Brain pericyte (primary cell): ENCODE measurements at places on chromosomes 2 and 18.

GRCh38 chr2:105760639-105761337 is 16.1 kb downstream of the NCK2 start:
- no peak for DNase-seq

DNA sequence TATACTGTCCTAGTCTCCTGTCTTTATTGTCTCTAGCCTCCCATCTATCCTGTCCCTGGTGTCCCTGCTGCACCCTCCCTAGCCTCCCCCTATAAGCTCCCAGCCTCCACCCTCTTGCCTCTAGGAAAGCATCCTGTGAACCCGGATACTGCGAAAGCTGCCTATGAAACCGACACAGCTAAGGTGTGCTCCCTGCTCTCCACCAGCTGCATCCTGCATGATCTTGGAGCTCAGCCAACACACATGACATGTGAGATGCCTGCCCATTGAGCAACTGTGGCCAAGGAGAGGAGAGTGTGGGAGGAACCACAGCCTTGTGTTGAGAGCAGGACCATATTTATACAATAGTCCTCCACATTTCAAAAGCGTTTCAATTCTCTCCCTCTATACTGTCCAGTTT is 187.1 kb downstream of the ZBTB7C start:
- DNase-seq = no peak

- no peak for DNase-seq
Measured at GRCh38 chr2:137250401-137250800, 485.1 kb downstream of the THSD7B start.

DNA sequence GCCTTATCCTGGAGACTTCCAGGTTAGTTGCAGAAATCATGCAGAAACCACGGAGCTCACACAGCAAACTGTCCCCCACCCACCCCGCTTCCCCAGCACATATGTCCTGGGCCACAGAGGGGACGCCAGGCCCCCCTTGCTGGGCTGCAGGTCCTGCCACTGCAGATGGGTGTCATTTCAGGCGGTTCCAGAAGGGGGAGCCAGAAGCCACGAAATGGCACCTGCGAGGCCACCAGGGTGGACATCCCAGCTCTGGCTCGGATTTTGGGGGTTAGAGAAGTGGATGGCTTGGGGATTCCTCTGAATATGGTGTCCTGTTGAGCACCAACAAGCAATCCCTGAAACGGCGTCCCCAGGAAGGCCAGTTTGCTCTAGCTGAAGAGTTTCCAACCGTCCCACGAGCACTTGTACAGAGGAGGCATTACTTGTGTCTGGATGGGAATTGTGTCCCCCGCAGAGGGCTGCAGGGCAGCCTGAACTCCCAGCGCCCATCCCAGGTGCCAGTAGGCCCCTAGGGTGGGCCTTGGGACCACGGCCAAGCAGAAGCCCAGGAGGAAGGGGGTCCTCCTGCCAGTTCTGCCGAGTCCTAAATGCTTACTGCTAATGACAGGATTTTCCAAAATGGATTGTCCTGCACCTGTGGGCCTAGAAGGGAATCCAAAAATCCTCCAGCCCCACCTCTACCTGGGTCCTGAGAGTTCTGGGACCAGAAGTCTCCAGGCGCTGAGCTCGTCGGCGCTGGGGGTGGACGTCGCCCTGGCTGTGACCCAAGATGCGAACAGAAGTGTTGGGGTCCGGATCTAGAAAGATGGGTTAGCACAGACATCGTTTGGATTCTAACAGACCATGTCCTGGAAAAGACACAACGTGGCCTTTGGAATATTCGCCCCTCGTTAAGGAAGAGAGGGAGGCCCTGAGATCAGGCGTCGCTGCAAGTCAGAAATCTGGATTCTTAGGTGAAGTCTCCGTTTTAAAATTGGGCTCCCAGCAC is 14.6 kb upstream of the NFATC1 start:
- no peak for DNase-seq

GRCh38 chr2:91442246-91442905 is 2750.9 kb downstream of the RPIA start:
- no peak for DNase-seq

DNA sequence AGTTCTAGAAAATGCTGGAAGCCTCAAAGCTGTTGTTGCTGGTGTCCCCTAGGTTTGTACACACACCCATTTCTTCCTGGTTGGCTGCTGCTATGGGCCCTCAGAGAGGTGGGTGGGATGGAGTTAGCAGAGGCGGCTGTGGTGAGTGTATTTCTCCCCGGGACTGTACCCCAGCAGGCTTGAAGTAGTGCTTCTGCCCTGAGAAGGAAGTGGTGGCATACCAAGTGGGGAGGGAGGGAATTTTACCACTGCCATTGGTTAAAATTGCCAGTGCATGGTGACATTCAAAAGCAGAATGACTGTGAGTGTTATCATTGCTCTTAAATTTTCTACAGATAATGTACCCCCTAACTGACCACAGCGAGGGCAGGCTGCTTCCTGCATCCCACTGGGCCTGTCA is 125.6 kb upstream of the CAPN13 start:
- DNase-seq = no peak

GRCh38 chr2:32632089-32632488 is 4.2 kb downstream of the TTC27 start:
- no peak for DNase-seq

- DNase-seq = no peak
Measured at GRCh38 chr2:95799892-95800291, 191.7 kb downstream of the ANKRD36C start.

GRCh38 chr2:52260904-52261303 is 1229.0 kb upstream of the NRXN1 start:
- DNase-seq = no peak

GRCh38 chr2:29054430-29054829 is 19.9 kb downstream of the PCARE start:
- DNase-seq = no peak

DNA sequence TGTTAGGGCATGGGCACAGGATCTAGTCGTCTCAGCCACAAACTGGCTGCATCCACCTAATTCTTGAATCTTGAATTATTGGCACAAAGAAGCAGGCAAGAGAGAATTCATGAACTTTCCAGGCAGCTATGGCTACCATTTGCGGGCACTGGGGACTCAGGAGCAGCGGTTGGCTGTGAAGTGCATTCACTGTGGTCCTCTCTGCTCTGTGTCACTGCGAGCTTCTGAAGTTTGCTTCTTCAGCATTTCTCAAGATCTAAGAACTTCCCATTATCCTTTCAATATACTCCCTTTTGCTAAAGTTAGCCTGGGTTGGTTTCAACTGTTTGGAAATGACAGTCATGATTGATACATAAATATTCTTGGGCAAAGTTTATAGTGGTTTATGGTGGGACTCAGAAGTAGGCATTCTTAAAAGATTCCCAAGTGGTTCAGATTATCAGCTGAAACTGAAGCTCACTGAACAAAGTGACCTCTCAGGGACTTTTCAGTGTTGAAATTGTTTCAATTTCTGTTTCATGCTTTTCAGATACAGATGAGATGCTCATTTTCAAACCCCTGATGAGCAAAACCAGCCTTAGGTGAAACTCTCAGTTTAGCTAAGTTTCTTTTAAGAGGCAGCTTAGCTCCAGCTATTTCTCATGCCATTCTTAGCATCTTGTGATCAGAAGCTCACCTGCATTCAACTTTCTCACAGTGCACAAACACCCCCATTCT is 1258.3 kb upstream of the GYPC start:
- DNase-seq = no peak

GRCh38 chr2:54787755-54788366 is 64.4 kb downstream of the EML6 start:
- DNase-seq = no peak

GRCh38 chr2:207403141-207403540 is 126.6 kb upstream of the CREB1 start:
- DNase-seq = no peak
